ENCODE measurements at places on chromosomes 3 and 15.

GRCh38 chr15:80722811-80723210 is 27.7 kb downstream of the ABHD17C start:
- no peak for DNase-seq

DNA sequence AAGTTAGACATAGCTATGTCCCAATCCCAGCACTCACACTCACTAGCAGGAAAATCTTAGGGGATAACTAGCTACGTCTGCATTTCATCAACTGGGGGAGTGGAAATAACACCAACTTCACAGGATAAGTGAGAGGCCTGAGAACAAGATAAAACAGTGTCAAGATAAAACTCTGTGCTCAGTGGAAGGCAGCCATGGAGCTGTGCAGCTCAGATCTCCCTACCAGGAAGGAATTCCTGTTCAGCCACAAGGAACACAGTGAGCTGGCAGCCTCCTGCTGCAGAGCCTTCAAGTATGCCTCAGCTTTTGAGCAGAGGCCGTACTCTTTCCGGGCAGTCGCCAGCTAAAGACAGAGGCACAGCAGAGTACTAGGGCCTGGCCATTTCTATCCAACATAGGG is 115.8 kb upstream of the TOPAZ1 start:
- no peak for DNase-seq

DNA sequence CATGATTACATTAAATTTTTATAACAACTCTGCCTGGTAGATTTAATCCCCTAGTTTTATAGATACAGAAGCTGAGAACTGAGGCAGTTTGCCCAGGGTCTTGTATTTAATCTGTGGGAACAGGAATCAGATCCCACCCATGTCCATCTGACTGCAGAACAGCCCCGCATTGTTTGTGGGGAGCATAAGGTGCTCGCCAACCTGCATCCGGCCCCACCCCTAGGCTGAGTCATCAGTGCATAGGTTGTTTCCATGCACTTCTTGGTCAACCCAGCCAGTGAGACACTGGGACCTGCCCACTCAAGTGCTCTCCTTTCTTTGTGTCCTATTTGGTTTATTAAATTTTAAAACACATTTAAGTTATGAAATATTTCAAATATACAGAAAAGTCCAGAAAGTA is 266.2 kb downstream of the OPA1 start:
- no peak for DNase-seq

DNA sequence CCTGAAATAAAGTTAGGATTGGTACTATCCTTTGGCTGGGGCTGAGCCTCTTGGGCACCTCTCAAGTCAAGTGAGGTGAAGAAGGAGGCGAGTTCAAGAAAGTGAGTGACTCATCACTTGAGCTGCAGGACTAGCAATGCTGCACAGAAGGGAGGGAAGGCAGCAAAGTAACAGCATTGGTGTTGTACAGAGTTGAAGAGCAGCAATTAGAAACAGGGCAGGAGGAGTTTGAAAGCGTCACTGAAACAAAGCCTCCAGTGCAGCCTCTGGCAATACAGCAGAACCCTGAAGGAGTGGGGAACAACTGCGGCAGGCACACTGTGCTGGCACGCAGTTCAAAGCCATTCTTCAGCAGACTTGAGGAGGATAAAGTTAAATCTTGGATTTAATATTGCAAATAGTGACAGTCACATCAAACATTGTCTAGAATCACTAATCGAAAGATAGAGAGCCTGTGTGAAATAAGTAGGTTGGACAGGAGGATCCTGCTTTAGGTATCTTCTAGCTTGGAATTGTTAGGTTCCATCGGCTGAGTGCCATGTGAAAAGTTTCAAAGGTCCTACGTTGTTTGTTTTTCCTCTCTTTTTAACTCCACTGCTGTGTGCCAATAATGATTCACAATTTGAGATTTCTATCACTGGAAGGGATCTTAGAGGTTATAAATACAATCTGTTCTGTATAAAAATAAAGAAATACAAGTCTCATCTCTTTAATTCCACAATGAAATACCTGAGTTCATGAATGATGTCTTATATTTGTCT is 479.8 kb downstream of the NAALADL2 start:
- no peak for DNase-seq

DNA sequence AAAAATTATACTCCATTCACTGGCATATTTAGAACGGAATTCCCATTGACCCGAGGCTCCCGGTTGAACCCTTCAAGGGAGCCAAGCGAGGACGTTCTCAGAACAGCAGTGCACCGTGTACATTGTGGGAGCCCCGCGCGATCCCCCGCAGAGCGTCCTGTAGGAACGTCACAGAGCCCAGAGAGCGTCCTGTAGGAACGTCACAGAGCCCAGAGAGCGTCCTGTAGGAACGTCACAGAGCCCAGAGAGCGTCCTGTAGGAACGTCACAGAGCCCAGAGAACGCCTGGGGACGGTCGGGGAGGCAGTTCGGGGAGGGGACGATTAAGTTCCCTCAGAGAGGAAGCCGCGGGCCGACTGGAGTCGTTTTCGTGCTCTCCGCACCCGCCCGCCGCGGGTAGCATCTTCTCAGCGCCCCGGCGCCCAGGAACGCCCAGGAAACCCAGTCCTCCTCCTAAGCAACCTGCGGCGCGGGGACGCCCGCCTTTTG is 506 bp upstream of the ATP1B3 start:
- DNase-seq: no peak

- DNase-seq: no peak
These were observed 5.5 kb upstream of the TSPAN3 start for GRCh38 chr15:77076323-77076915.

DNA sequence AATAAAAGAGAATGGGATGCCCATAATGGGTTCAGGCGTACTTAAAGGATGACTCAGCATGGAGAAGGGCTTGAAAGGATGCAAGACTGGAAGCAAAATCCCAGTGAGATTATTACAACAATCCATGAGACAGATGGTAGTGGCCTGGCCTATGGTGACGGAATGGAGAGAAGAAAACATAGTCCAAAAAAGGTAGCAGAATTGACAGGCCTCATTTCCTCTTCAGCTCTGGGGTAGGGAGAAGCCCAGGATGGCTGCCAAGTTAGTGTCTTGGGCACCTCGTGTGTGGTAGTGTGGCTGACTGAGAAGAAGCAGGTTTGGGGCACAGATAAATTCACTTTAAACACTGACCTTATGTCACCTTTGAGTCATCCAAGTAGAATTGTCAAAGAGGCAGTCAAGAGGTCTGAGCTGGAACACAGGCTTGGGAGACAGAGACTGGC is 18.1 kb downstream of the MB21D2 start:
- no peak for DNase-seq

All from GM12878 (cell line).